ENCODE measurements at places on chromosomes 16 and 17.

DNA sequence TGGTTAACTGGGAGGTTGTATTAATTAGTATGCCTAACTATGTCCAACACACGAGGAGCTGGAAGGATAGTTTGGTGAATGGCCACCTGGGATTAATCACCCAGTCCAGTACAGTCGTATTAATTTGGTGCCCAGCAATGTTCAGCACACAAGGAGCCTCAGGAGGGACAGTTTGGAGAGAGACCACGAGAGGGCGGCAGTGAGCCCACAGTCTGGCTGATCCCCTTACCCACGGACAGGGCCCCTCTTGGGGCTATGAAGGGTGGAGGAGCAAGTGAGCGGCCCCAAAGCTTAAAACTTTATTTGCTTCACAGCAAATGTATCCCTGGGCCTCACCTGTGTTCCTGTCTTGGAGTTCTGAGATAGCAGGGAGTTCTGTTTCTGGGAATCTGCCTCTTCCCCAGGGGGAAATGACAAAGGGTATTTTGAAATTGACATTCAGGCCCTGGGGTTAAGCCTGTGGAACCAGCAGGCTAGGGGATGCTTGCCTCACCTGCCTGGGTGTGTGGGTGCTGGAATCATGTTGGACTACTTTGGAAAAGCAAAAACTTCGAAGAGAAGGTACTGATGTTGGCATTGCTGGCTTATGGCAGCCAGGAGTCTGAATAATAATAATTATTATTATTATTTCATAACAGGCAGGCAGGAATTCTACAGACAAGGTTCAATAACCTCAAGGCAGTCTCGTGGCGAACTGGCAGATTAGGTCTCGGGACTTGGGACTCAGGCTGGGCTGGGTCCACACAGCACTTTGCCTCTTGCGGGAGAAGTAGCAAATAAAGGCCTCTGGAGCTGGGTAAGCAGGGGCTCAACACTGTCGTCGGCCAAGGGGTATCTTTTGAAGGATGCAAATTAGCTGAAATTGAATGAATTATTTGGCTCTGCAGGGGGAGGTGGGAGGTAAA, 227.6 kb upstream of the ASIC2 start:
- peak; percentile 45 for DNase-seq

DNA sequence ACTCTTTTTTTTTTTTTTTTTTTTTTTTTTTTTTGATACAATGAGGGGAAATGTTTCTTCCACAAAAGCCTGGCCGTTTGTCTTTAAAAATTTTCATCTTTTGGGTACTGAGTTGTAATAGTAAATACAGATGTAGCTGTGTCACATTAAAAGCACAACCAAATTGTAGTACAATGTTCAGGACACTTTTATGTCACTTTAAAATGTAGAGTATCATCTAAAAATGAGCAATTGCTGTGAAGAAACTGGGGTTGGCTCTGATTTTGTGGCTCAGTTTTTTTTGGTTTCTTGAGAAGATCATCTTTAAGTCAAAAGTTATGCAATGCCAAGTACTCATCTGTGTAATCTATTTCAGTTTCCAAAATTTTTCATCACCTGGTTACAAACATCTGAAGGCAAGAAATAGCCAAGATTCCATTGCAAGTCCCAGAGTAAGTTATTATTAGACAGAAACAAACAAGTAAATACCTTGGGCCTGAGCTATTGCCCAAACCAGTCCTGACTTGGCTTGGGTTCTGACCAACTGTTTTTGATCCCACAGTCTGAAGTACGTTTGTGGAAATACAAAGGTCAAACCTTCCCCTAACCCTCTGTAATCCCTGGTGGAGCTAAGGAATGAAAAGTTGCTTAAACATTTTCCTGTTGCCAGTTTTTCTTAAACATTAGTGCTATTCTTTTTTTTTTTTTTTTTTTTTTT, 717.2 kb downstream of the WWOX start:
- no peak for DNase-seq

DNA sequence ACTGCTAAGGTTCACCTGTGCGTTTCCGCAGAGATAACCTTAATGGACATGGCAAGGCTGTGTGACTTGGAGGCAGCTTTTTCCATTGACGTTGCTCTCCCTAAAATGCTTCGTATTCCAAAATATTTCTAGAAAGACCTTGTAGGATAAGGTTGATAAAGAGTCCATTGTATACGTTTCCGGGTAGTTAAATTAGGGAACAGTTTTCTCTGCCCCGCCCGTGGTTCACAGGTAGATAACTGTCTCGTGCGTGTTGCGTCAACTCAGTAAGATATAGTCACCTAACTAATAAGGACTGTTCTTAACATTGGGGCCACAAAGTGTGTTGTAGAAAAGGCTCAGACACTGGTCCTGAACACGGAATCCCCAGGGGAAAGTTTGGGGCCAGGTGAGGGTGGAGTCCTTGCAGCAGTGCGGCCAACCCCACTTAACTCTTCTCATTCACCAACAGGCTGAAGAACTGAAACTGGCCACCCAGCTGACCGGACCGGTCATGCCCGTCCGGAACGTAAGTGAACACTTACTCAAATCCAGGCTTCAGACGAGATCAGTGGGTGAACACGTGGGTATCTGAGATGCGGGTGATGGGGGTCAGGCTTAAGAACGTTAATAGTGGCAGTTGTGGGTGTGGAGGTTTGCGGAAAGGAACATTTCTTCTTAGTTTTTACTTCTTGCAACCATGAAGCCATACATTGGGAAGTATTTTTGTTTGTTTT, 1.6 kb downstream of the RPL13 start:
- DNase-seq, result no peak

GRCh38 chr16:72832621-72833248, 215.2 kb downstream of the ZFHX3 start:
- DNase-seq, result no peak
